ENCODE measurements at places on chromosomes 7 and 10.

DNA sequence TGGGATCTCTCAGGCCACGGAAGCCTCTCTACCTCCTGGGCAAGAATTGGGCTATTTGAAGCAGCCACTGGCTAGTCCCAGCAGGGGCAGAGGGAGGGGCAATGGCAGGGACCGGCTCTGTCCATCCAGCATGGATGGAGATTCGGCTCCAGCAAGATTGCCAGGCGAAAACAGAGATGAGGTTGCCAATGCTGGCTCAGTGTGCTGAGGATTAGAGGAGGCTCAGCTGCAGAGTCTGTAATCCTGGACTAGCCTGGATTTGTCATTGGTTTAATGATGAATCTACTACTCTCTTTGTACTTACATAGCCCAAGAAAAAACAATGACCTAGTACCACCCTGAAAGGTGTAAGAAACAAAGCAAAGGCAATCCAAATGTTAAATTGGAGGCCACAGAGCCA is 112.2 kb upstream of the PDCD4 start:
- DNase-seq: no peak

- DNase-seq: no peak
Observed at GRCh38 chr10:110610308-110610774, 33.8 kb upstream of the RBM20 start.

GRCh38 chr10:26773633-26774032 is 76.1 kb downstream of the PDSS1 start:
- DNase-seq: no peak

- DNase-seq: no peak
Observed at GRCh38 chr10:73815719-73816030, 4.3 kb upstream of the NDST2 start.

DNA sequence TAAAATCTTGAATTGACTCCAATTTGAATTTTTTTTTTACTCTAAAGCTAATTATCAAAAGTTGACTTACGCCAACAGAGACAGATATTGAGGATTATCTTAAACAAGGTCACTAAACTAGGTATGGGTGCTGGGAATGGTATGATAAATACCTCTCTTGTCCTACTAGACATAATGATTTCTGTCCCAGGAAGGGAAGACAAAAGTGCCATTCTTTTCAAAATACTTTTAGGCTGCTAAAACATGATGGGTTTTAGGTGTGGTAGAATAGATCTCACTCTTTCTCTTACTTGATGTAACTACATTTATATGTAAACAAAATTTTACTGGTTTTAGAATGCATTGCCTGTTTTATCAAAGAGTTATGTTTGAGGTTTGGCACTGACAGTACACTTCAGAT is 15.1 kb downstream of the TMEM60 start:
- DNase-seq: no peak

DNA sequence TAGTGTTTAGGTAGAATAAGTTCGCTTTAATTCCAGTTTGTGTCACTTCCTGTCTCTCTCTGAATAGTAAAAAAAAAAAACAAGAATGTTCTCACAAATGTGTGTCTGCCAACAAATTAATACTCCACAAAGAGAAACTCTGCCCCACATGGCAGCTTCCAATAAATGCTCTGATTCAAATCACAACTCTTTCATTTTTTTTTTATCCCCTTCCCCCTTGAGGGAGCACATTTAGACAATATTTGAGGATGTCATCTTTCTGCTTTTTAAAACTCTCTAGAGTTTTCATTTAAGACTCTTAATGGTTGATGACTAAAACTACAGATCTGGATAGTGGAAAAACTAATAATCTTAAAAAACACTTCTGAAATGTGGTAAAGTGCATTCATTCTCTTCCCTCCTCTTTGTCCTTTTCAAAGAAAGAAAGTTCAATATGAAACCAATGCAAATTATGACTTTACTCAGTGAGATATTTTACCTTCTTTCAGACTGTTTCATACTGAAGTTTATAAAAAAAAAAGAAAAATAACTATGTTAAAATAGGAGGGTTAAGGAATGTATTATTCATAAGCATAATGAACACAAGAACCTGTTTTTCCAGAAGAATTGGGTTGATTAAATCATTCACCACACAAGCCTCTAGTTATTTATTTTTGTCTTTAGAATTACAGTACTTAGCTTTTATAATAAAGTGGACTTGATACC is 42.3 kb downstream of the ARID5B start:
- no peak for DNase-seq

DNA sequence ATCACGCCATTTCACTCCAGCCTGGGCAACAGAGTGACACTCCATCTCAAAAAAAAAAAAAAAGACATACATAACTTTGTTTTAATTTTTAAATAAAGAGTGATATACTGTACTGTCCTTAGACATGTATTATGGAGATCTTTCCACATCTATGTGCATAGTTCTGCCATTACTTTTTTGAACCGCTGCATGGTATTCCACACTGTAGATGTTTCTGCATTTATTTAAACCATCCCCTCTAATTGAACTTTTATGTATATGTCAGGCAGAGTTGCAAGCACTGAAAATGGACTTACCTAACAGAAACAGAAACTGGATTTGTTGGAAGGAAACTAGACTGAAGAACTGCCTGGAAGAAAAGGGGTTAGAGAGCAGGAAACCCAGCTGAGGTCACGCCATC is 8.5 kb upstream of the ARHGAP19 start:
- DNase-seq: no peak

DNA sequence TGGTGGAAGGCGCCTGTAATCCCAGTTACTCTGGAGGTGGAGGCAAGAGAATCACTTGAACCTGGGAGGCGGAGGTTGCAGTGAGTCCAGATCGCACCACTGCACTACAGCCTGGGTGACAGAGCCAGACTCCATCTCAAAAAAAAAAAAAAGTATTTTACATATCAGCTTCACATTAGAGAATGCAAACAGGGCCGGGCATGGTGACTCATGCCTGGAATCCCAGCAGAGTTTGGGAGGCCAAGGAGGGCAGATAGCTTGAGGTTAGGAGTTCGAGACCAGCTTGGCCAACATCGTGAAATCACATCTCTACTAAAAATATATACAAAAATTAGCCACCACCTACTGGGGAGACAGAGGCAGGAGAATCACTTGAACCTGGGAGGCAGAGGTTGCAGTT is 31.6 kb downstream of the USP54 start:
- no peak for DNase-seq

DNA sequence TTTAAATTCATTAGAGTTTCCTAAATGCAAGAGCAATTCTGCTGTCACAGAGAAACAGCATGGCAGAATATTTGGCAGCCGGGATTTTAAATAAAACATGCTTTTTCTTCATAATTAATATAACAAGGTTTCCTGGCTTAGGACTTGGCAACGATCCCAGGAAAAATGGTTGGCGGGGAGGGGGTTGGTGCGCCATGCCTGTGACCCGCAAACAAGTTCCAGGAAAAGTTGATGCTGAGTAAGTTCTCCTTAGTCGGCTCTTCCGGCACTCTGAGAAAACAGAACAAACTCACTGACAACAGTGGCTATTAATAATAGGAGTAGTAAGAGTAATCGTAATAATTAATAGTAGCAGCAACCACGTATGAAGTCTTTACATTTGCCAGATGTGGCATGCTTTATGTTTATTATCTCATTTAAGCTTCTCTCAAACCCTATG is 4.6 kb downstream of the HABP2 start:
- no peak for DNase-seq

DNA sequence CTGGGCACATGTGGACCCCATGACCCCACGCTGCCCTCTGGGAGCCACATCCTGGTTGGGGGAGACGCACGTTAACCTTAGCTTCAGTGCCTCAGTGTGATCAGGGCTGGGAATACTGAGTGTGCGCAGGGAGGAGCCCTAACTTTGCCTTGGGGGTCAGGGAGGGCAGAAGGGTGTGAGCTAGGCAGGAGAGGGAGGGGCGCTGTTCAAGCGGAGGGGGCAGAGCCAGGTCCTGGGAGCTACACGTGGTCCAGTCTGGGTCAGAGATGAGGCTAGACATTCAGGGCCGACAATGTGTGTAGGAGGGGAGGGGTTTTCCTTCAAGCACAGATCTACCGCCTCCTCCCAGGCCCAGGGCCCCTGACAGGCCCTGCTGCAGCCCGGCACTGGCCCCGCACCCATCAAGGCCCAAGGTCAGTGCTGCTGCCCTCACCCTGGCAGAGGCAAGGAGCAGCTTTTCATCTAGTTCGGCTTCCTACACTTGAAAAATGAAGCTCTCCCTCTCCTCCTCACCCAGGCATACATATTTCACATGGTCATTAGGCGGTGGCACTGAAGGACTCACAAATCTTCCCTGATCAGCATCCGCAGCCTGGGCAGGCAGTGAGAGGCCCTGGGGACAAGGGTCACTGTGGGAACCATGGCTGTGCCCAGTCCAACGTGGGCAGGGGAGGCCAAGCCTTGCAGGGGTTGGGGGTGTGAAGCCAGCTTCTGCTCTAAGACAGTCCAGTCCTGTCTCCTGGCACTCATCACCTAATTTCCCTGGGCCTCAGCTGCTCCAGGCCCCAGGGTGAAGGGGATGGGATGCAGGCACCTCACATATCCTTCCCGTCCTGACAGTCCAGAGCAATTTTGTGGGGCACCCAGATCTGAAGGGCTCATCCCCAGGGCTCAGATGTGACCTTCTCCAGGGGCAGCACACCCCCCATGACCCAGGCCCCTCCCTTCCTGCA is 47.3 kb downstream of the C10orf105 start:
- no peak for DNase-seq

GRCh38 chr7:33109758-33110238 is 594 bp upstream of the RP9 start:
- no peak for DNase-seq

DNA sequence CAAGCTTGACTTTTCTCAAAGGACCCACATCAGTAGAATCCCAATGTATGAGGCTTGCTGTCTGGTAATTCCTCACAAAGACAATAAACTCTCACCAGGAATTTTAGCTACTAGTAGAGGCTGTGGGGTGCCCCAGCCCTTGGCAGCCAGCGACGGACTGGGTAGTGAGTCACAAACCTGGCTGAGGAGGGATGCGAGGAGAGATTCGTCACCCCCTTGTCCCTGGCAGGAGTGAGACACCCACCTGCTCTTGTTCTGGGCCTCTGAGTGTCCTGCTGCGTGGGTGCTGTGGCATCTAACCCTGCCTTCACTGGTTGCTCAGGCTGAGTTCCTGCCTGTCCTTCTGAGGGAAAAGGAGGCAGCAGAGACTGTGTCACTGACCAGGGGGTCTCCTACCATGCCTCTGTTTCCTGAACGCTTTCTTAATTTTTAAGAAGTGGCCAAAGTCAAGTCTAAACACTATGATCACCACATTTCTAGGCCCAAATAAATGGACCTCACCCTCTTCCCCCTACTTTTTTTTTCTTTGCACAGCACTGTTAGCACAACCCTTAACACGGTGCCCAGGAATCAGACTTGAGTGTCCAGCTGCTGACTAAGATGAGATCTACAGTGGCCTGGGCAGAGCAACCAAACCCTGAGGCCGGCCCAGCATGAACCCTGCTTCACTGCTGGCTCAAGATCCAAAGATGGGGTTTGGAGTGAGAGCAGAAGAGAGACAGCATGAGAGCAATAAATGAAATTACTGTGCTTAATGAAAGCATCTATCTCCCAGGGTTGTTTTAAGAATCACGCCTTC is 146.4 kb downstream of the ANLN start:
- no peak for DNase-seq

Data from upper lobe of left lung (tissue), 6 donors.